ENCODE measurements at places on chromosomes 6 and 20. TPM values are rescaled to one million over a fixed set of nuclear protein-coding genes. Genes with fewer than 3 reads are reported as not detected.

DCDC2 gene
- total RNA-seq = not detected

SLC17A3 gene
- total RNA-seq = not detected

DNA sequence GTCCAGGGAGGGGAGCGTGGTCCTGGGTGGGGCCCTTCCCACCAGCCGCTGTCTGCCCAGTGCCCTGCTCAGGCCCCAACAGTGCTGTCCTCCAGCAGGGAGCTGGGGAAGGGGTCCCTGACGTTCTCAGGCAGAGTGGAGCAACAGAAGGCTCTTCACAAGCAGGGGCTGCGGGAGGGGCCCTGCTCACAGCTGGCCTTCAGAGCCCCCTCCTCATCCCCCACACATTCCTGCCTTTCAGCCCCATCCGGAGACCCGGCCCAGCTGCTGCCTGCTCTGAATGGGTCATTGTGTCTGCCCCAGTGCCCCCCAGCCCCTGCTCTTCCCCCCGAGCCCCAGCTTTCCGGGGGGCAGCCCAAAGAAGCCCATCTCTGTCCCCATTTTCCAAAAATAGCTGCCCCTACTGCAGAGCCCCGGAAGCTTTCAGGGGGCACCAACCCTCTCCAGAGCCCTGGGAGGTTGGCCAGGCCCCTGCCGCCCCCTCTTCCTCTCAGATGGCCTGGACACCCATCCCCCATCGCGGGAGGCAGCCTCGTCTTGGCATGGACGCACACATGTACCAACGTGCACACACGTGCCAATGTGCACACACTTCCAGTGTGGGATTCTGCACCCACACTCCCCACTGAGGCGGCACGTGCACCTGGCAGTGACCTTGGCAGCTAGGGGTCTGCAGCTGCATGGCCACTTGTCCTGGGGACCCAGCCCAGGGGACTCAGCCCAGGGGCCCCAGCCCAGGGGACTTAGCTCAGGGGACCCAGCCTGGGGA lies 3.7 kb downstream of the COL20A1 start:
- DNase-seq = peak; percentile 45

GRCh38 chr6:996271-996852 lies 303.4 kb upstream of the EXOC2 start:
- DNase-seq = no peak

- DNase-seq = no peak
These were observed 543.4 kb downstream of the CD83 start for GRCh38 chr6:14660806-14661579.
